Thymus (tissue), 14 donors: ENCODE measurements at places on chromosomes 7 and 10. TPM values are rescaled to one million over a fixed set of nuclear protein-coding genes. Genes with fewer than 3 reads are reported as not detected.

DNA sequence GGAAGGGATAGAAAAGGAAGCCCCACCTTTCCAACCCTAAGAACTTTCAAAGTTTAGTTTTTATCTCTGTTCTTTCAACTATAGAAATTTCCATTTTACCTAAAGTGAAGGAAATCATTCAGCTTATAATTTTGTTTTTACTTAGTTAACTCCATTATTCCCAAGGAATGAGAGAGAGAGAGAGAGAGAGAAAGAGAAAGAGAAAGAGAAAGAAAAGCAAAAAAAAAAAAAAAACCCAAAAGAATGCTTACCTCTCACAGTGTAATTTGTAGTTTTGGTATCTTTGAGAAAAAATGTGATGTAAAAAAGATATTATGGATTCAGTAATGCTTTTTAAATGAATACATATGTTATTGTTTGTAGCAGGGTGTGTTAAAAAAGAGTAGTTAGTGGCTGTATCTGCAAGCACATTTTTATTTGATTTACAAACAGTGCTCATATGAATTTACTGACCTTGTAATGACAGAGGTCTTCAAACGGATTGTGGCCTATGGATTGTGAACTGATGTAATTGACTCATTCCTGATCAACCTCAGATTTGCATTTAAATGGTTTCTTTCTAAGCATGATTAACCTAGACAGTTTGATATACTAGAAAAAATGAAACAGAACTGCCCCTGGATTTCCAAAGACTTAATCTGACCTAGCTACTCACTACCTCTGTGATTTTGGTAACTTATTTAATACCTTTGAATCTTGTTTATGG lies 64.9 kb downstream of the LCOR start:
- DNase-seq, result no peak

DNA sequence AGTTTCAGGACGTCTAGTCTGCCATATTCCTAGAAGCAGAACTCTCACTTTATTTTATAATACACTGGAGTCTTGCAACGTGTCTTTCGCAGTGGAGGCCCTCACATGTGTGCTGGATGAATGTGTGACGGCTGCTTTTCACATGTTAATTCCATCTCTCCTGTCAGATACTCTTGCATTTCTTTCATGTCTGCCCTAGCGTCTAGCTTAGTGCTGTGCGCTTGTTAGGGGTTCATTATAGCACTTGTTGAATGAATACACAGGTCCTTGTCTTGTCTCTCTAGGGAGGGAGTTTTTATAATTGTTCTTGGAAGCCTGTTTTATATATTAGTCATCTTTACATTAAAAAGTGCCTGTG lies 94.4 kb downstream of the MAP3K8 start:
- DNase-seq, result no peak

DNA sequence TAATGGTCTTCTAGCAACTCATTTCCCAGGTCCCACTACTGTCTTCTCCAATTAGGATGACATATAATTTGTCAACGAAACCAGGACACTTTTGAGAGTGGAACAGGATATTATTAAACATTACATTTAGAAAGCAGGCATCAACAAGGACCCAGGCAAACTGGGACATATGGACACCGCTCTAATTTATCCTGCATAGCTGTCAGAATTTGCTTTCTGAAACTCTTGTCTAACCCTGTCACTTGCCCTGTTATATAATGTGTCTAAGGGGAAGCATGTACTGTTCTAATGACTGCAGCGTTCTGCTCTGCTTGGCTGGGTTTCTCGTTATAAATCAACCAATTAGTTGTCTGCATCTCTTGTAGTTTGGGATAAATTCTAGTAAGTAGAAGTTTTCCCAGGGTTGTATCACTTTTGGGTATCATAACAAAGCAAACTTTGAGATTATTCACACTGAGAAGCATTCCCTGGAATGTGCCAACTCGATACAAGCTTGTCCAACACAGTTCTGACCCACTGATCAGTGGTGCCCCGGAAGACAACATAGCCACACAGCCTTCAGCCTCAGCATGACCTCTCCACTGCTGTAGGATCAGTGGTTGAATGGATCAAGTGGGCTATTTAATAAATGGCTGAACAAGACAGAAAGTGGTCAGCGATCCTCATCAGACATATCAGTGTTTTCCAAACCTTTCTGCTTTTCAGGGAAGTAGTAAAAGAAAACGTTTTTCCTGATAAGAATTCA lies 228.1 kb downstream of the KIF20B start:
- no peak for DNase-seq

GRCh38 chr10:92240289-92241157 lies 50.4 kb downstream of the CPEB3 start:
- peak; percentile 68 for DNase-seq

- DNase-seq, result no peak
Observed at GRCh38 chr10:60427148-60427547, 37.5 kb upstream of the ANK3 start.

DNA sequence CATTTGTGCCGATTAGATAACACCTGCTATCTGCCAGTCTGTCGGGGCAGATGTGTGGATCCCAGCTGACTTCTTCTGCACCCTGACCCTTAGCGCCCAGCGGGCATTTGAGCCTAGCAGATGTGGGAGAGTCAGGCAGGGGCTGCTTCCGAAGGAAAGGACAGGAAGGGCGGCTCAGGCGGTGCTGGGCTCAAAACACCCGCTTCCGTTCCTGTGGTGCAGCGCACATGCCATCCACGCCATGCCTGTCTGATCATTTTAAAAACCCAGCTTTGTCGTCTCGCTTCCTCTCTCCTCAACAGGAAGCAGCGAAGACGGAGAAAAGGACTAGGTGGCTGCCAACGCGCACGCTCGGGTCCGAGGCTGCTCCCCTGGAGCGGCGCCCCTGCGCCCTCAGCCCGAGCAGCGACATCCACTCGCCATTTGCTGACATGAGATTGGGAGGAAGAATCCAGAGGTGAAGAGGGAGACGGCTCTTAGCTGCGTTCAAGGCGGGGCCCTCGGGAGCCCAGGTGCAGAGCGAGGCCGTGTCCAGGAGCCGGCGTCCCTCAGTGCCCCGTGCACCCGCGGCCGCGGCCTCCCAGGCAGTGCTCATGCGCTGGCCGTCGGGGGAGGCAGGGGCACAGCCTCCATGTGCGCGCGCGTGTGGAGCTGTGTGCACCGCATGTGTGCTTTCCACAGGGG lies 5.9 kb upstream of the BHLHA15 start:
- DNase-seq, result no peak

GRCh38 chr7:44172352-44172751 lies 16.9 kb downstream of the GCK start:
- DNase-seq, result no peak

GRCh38 chr10:118957966-118958365 lies 71.5 kb upstream of the NANOS1 start:
- no peak for DNase-seq

GRCh38 chr10:93420091-93420490 lies 62.0 kb downstream of the MYOF start:
- DNase-seq, result no peak

DNA sequence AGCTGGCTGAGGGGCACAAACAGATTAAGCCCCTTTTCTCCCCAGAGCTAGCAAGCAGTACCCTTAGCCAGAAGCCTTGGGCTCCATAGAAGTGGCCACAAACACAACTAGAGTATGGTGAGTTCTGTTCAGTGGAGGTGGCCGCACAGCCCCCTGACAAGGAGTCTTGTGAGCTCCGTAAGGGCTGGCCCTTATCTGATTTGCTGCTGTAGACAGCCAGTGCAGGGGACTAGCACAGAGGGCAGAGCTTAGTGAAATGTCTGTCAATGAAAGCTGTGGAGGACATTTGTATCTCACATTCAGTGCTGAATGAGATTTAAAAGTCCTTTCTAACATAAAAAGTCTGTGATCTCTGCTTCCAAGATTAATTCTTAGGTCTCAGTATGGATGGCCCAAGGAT lies 137.3 kb downstream of the AUTS2 start:
- no peak for DNase-seq

- DNase-seq, result no peak
Observed at GRCh38 chr10:79610601-79611191, at the start of gene SFTPA1. SFTPA1 (plus strand) TSS chr10:79610939; CDS start chr10:79611826, 887 bp downstream.

GRCh38 chr7:35993676-35994606 lies 159.1 kb upstream of the EEPD1 start:
- no peak for DNase-seq

- DNase-seq, result no peak
Observed at GRCh38 chr7:44711528-44711927, 37.1 kb upstream of the ZMIZ2 start.

- DNase-seq, result no peak
Observed at GRCh38 chr7:44150966-44151941, 10.1 kb upstream of the MYL7 start.

HPSE2 gene
- total RNA-seq, result 0.05 TPM

HOXA7 gene
- total RNA-seq, result 0.57 TPM

PPP1R17 gene
- 0.14 TPM for total RNA-seq

TMEM213 gene
- total RNA-seq, result 0.05 TPM

FAM221A gene
- total RNA-seq, result 4.9 TPM

PRDX3 gene
- 116 TPM for total RNA-seq

VWA2 gene
- total RNA-seq, result 7.0 TPM

RNF148 gene
- 0.24 TPM for total RNA-seq

ACTR3C gene
- 6.2 TPM for total RNA-seq
